ENCODE measurements at places on chromosomes 11 and 22.

GRCh38 chr11:15937601-15938120 lies 418.7 kb downstream of the SOX6 start:
- DNase-seq = no peak

- DNase-seq = no peak
Observed at GRCh38 chr11:2559527-2560311, 114.9 kb downstream of the KCNQ1 start.

DNA sequence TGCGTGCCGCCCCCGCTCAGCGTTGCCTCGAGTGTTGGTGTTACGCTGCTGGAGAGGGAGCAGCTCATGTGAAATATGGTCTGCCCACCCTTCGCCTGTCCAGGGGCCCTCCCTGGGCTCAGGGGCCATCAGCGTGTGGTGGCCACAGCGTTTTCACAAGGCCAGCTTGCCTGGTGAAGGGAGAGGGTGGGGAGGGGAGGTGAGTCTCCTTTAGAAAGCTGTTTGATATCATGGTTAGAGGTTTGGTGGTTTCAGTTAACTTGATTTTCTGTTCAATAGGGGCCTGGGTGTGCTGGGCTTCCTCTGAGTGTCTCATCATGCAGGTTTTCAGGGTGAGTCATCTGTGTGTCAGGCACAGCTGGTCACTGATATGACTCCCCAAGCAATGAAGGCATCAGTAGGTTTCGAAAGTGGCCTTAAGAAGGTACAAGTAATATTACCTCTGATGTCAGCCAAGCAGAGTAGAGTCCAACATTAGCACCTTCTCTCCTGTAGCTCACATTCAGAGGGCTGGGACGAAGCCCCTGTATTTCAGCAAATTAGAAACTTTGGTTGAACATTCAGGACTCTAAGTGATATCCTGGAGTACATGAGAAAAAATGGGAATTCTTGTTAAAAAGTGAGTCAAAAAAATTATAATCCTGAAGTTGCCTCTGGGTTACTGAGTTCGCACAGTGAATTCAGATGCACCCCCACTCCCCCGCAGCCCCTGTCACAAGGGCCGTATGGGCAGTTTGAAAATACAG lies 172.5 kb downstream of the TBC1D22A start:
- no peak for DNase-seq

DNA sequence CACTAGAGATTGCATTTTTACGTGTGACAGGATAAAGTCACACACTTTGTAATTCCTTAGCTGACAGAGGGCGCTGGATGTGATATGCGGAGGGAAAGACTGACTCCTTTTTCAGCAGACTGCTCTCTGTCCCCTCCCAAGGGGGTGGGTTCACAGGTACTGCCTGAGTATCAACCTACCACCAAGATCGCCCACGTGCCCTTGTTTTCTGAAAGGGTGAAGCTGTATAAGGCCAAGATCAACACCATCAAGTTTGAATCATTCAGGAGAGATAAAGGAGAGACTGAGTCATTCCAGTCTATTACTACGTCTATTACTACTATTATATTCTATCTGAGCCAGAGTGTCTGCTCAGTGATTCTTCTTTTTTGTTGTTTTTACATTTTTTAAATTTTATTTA lies 30.7 kb downstream of the BUD13 start:
- no peak for DNase-seq

DNA sequence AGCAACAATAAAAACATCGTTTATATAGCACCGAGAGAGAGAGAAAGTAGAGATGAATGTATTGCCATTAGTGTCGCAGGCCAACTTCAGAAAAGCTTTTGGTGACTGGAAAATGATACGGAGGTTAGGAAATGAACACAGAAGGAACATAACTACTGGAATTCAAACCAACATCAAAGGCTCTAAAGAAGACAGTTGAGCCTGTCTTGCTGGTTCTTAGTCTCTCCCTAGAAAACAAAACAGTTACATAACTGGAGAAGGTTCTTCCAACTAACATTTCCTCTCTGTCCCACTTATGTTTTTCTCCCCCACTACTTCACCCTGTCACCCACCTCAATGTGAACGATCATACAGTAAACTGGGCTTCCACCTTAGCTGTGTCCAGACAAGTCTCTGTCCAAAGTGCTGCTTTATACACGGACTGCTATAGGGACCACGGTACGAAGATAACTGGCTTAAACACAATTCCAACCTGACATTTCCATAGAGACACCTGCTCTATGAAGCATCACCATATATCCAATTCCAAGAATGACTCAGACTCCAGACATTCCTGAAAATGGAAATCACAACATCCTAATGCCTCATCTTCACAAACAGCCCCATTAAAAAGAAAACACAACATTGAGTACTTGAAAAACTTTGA lies 85.2 kb upstream of the ARHGAP32 start:
- DNase-seq = no peak

- no peak for DNase-seq
Observed at GRCh38 chr11:6354651-6355485, 34.6 kb upstream of the CAVIN3 start.

- DNase-seq = no peak
Observed at GRCh38 chr22:22932512-22932941, 44.9 kb downstream of the IGLL5 start.

DNA sequence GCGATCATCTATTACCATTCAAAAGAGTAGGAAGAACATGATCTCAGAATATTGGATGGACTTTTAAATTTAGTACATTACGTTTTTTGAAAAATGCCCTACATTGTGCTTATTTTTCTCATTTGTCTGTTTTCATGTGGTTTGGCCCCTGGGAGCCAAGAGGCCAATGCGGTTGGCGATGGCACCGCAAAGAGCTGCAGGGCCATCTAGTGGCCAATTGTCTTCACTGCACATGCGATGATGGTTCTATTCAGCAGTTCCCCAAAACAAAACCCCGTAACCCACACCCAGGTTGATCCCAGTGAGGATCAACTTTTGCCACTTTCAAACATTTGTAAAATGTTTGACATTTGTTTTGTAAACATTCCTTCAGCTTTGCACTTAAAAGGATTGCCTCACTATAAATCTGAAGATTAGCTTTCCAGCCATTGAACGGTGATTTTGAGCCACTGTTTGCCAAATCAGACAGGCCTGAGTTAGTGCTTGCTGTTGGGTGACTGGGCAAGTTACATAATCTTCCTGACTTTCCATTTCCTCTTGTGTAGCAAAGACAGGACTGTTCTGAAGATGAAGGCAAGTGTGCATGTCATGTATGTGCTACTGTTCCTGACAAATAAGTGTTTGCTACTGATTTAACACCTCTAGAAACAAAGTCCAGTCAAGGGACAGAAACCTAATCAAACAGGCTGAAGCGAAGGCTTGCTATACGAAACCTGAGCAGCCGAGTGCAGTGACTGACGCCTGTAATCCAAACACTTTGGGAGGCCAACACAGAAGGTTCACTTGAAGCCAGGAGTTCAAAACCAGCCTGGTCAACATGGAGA lies 29.2 kb upstream of the XBP1 start:
- peak; percentile 71 for DNase-seq

- no peak for DNase-seq
Observed at GRCh38 chr11:98600786-98601773, 419.7 kb upstream of the CNTN5 start.

GRCh38 chr11:121512468-121513465 lies 60.0 kb upstream of the SORL1-AS1 start:
- DNase-seq = no peak

DNA sequence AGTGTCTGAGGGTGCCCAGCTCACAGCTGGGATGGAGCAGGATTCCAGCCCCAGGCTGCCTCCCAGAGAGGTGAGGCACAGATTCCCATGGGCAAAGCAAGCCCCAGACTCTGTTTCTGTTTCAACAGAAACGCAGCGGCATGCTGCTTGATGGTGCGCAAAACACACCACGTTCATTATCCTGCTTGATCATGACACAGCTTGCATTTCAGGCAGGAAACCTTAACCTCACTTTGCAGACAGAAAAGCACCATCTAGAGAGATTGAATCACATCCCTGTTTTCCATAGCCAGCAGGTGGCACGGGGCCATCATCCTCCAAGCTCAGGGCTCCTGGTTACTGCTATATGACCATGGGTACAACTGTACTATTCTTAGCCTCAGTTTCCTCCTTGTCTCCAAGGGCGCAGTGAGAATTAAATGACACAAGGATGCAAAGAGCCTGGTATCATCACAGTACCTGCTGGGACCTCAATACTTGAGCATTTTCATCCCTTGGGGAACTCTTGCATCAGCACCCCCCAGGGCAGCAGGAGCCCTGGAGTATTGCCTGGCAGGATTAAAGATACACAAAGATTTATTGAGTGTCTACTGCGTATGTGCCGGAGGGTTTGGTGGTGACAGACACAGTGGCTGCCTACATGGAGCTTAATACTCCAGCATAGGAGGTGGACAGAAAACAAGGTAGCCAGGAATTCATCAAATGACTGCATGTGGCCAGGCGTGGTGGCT lies 110.0 kb downstream of the TP53I11 start:
- no peak for DNase-seq

- DNase-seq = no peak
Observed at GRCh38 chr11:26149585-26149984, 182.3 kb upstream of the ANO3 start.

DNA sequence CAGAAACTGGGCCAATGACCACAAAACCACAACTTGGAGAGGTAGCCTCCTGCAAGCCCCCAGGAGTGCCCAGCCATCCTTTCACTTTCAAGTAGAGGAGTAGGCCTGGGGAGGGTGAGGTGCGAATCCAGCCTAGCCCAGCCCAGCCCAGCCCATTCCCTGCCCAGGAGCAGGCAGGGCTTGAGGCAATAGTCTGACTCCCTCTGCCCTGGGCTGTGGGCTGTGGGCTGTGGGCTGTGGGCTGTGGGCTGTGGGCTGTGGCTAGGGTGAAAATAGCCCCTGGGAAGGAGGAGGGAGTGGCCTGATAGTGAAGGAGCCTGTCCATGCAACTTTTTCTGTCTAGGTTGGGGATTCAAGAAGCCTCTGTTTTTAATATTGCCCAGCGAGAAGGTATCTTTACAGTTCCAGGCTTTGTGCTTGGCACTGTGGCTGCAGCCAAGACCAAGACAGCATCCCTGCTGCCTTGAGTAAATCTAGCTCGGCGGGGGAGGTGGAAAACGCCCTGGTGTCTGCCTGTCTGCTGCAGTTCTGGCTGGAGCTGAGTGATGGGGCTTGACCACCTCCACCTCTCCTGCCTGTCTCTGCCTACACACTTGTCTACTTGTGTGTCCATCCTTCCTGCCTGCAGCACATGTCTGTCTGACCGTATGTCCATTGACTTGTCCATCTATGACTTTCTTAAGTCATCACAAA lies 40.7 kb downstream of the LMO1 start:
- DNase-seq = no peak

GRCh38 chr11:62324731-62325556 lies 12.3 kb upstream of the ASRGL1 start:
- no peak for DNase-seq

- DNase-seq = no peak
Observed at GRCh38 chr22:42451499-42452145, 19.4 kb upstream of the NFAM1 start.

DNA sequence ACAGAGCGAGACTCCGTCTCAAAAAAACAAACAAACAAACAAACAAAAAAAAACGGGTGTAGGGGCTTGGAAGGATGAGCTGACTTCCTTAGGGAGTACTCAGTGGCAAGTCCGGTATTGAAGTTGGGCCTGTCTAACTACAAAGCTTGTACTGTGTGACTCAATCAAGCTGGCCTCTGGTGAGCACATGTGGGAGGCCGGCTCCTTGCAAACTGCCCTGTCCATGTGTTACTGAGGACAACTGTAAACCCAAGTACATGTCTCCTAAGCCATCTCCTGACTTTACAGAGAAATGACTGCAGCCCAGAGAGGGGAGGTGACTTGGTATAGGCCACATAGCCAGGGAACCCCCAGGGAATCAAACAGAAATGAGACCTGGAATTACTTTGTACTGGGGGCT lies 11.6 kb downstream of the RIBC2 start:
- DNase-seq = no peak

GRCh38 chr11:60948250-60948649 lies 3.7 kb downstream of the SLC15A3 start:
- no peak for DNase-seq

DNA sequence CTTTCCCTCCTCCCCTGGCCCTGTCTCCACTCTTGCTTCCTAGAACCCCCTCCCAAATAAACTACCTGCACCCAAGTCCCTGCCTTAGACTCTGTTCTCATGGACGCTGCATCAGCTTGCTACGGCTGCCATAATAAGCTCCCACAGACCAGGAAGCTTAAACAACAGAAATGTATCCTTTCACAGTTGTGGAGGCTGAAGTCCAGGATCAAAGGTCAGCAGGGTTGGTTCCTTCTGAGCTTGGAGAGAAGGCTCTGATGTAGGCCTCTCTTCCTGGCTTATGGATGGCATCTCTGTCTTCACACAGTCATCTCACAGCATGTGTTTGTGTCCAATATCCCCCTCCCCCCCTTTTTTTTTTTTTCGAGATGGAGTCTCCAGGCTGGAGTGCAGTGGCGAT lies 23.4 kb downstream of the CBX7 start:
- DNase-seq = no peak

- DNase-seq = no peak
Observed at GRCh38 chr11:46541593-46542371, 52.0 kb downstream of the AMBRA1 start.

DNA sequence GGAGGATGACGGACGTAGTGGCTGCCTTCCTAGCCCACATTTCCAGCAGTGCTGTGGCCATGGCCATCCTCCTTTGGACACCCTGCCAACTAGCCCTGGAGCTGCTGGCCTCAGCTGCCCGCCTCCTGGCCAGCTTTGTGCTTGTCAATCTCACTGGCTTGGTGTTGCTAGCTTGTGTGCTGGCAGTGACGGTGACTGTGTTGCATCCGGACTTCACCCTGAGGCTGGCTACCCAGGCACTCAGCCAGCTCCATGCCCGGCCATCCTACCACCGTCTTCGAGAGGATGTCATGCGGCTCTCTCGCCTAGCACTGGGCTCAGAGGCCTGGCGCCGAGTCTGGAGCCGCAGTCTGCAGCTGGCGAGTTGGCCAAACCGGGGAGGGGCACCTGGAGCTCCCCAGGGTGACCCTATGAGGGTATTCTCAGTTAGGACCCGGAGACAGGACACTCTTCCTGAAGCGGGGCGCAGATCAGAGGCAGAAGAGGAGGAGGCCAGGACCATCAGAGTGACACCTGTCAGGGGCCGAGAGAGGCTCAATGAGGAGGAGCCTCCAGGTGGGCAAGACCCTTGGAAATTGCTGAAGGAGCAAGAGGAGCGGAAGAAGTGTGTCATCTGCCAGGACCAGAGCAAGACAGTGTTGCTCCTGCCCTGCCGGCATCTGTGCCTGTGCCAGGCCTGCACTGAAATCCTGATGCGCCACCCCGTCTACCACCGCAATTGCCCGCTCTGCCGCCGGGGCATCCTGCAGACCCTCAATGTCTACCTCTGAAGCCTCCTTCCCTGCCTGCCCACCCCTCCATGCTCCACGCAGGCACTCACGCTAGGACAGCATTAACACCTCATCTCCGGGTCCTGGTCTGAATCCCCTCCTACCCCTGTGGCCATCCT lies 1.6 kb downstream of the RNF26 start:
- no peak for DNase-seq

GRCh38 chr11:130216591-130217132 lies 57.1 kb downstream of the ST14 start:
- DNase-seq = no peak

DNA sequence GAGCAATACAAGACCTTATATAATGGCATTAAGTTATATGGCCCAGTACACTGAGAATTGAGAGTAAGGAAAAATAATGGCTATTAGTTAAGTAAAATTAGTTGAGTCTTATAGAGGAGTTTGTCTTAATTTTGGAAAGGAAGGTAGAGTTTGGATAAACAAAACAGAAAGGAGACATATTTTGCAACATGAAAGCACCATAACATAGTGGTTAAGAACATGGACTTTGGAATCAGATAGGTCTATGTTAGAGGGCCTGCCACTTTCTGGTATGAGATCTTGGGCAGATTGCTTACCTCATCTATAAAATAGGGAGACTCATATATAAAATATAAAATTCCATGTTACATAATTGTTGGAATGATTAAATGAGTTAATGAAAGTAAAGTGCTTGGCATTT lies 68.9 kb downstream of the CSTPP1 start:
- DNase-seq = no peak
